ENCODE measurements at places on chromosomes 16 and 17.

DNA sequence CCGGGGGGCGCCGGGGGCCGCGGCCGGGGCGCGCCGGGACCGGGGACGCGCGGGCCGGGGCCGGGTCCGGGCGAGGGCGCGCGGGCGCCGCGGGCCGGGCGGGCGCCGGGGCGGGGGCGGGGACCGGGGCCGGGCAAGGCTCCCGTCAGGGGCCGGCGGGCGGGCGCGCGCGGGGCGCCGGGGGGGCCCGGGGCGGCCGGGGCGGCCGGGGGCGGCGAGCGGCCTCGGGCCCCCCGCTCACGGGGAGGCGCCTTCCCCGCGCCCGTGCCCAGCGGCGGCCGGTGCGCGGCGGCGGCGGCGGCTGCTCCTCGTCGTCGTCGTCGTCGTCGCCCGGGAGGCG, 563 bp downstream of the ZCCHC14 start:
- DNase-seq = no peak

- DNase-seq = no peak
These were observed 24.7 kb downstream of the PSMD7 start for GRCh38 chr16:74321356-74321755.

DNA sequence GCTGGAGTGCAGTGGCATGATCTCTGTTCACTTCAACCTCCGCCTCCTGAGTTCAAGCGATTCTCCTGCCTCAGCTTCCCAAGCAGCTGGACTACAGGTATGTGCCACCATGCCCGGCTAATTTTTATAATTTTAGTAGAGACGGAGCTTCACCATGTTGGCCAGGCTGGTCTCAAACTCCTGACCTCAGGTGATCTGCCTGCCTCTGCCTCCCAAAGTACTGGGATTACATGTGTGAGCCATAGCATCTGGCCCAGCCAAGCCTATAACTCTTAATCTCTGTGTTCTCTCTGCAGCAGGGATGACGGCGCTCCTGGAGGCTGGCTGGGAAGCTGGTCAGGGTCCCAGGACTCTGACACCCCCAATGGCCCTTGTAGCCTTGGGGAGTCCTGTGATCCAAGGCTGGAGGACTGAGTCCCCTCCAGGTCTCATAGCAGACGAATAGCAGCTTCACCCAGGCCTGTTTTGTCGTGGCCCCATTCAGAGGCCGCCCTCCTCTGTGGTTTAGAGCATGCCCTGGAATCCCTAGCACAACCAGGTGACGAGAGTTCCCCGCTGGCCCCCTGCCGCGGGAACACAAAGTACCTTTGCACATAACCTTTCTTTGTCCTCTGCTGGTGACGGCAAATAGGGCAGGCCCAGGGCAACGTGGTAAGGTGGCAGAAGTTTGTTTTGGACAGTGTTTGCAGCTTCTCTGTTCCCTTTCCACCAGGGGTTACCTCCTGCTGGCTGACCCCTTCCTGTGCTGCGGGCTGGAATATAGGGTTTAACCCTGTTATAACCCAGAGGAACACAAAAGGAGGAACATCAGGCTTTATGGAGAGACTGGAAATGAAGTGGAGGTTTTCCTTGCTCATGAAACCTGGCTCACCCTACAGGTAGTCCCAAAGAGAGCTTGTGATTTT, 43.0 kb upstream of the TOB1 start:
- DNase-seq = no peak

DNA sequence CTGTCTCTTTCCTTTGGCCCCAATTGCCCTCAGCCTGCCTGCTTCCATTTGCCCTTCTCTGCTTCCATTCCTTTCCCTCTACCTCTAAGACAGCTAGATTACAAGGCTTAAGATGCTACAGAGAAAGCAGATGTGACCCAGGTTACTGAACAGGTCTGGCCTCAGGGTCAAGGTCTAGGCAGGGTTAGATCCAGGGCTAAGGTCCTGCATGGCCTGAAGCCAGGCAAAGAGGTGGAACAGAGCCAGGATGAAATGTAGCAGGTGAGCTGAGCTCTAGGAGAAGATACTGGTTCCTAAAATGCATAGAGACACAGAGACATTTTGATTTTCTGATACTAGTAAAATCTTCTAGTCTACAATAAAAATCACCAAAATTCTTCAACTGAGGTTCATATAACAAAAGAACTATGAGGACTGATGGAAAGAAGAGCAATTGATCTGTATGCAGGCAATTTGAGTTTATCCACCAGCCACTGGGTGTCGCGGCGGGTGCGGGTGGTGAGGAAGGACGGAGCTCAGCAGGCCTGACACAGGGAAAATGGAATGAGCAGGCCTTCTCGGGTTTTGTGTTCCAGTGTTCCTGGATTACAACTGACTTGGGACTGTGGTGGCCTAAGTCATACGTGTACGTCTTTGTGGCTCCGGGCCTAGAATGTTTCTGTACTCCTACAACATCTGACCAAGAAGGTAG, 95.9 kb downstream of the MYH10 start:
- DNase-seq = no peak

DNA sequence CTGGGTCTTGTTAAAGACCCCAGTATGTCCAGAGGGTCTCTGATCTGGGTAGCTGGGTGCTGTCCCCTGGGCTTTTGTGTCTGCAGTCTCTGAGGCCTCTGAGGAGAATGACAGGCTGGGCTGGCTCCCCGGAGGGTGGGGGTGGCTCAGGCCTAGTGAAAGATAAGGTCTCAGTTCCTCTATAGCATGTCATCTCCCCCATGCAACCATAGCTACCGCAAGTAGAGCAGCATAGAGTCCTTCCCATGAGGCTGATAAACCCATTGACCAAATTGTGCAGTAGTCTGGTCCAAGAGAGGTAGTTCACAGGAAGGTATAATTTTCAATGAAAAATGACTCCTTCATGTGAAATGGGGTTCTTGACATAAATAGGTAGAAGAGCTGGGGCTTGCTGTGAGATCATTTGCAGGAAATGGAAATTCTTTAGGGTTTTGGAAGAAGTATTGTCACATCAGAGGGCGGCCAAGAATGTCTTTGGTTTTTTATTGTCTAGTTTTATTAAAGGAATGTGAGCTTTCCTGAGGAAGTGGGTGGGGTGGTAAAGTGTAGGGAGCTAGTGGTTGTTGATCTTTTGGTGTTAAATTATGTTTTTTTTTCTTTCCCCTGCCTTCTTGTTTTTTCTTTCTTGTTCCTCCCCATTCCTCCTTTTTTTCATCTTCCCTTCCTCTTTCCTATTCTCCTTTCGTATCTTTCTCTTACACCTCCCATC, 21.0 kb downstream of the SLC7A6OS start:
- DNase-seq = no peak

DNA sequence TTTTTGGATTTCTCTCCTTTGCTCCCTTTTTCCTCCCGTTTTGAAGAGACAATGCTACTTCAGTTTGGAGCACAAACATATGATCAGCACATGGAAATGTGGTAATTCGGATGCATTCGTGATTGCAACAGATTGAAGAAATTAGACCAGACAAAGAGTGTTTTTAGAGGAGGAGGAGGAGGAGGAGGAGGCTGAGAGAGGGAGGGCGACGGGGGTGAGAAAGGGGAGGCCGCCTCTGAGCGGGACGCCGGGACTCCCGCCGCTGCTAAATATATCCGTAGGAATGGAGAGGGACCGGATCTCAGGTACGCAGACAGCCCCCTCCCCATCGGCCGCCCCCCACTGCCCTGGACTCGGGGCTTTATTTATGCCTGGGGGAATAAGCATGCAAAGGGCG, 179.3 kb downstream of the SEC14L1 start:
- DNase-seq = no peak

DNA sequence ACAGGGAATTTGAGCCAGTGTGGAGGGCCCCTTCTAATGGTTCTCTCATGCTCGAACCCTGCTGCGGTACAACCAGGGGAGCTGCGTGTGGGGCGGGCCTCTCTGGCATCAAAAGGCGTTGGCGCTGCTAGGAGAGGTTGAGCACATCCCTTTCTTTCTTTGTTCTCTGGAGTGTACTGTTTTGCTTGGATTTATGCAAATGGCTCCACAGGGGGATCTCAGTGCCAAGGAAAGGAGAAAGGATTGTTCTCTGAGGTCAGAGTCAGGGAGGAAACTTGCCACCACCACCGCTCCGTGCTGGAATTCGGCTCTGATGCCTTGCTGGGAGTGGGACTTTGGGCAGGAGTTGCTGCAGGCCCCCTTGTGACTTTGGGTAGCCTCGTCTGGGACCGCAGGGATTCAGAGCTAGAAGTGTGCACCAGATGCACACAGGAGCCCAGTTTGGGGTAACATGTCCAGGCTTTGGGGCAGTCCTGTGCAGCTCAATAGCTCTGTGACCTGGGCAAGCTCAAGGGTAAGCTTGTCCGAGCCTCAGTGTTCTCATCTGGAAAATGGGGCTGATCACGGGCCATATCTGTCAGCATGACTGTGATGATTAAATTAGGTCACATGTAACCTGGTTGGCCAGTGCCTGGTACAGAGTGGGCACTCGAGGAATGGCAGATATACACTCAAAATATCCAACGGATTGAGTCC, 353.0 kb upstream of the EEF2KMT start:
- no peak for DNase-seq

DNA sequence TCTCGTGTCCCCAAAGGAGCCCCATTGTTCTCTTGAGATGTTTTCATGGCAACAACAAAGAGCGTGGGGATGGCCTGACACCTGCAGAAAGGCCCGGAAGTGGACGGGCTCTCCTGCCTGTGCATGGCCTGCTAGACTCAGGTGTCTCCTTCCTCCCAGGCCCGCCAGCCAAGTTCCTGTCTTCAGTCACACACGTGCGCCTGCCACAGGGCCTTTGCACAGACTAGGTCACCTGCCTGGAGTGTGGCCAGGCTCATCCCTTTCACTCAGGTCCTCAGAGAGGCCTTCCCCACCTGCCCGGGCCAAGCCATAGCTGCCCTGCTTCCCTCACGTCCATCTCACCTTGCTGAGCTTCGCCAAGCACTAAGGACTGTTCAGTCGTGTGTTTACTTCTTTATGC, 300.9 kb downstream of the FOXL1 start:
- DNase-seq = no peak

DNA sequence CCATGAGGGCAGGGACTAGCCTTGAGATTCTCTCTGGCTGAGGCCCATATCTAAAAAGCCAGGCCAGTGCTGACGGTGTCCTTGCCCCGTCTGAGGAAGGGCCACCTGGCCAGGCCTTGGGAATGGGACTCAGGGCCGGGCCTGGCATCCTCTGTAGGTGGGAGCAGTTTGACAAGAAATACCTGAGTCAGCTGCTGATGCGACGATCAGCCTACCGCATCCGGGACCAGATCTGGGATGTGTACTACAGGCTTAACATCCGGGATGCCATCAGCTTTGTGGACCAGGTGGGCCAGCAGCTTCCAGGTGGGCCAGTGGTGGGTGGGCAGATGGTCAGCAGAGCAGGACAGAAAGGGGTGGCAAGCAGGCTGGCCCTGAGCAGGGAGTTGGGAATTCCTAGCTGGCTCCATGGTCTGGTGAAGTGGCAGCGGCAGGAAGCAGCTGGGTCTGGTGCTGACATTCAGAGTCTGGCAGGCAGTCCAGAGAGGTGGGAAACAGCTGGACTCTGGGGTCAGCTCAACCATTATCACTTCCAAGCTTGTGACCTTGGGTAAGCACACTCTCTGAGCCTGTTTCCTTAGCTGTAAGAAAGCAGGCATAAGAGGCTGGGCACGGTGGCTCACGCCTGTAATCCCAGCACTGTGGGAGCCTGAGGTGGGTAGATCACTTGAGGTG, 9.5 kb downstream of the SLC9A5 start:
- DNase-seq = no peak

DNA sequence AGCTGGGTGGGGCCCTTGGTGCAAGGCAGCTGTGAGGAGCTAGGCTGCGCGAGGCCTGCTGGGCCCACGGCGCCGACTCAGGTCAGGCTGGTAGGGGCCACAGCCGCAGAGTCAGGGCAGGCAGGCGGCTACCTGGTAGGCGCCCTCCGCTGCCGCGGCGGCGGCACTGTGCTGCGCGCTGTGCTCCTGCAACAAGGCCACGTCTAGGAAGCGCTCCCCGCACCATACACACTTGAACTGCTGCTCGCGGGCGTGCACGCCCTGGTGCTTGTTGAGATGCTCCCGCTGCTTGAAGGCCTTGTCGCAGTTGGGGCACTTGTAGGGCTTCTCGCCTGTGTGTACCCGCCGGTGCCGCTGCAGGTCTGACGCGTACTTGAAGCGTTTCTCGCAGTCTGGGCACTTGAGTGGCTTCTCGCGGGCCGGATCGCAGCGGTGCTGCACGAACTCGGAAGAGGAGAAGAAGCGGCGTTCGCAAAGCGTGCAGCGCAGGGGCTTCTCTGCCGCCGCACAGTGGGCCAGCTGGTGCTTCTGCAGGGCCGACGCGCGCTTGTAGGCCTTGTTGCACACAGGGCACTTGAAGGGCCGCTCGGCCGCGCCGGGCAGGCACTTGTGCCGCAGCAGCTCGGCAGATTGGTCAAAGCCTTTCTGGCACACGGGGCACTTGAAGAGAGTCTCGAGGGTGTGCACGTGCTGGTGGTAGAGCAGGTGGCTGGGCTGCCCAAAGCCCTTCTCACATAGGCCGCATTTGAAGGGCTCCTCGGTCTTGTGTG, 3.9 kb downstream of the ZNF319 start:
- no peak for DNase-seq

DNA sequence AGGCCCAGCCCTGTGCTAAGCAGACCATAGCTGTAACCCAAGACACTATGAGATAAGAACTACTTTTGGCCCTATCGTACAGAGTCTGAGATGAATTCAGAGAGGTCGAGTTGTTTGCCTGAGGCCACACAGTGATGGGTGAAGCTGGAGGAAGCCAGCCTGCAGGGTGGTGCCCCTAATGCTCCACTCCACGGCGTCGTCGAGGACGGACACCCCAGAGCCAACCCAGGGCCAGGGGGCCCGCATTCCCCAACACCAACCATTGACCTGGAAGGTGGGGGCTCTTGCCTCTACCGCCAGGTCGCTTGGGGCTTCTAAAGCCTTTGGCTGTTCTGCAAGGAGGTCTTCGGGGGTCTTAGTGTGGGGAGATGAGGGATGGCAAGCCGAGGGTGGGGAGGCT, 84.1 kb downstream of the IRF8 start:
- no peak for DNase-seq

GRCh38 chr16:66036184-66036583, 330.3 kb upstream of the CDH5 start:
- DNase-seq = no peak

DNA sequence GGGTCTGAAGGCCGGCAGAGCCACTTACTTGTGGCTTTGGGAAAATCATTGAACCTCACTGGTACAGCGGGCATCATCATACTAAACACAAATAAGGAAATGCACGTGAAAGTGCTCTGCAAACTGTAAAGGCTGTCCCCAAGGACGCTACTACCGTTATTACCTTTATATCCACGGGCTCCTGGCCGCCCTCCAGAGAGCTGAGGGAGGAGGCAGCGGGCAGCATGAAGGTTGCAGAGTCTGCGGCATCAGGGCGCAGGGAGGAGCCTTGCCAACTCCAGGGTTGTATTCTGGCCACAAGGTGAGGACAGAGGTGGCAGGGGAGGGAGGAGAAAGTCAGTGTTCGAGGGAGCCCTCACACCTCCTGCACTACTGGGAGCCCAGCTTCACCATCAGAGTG, 68.3 kb upstream of the GCSH start:
- DNase-seq = no peak

DNA sequence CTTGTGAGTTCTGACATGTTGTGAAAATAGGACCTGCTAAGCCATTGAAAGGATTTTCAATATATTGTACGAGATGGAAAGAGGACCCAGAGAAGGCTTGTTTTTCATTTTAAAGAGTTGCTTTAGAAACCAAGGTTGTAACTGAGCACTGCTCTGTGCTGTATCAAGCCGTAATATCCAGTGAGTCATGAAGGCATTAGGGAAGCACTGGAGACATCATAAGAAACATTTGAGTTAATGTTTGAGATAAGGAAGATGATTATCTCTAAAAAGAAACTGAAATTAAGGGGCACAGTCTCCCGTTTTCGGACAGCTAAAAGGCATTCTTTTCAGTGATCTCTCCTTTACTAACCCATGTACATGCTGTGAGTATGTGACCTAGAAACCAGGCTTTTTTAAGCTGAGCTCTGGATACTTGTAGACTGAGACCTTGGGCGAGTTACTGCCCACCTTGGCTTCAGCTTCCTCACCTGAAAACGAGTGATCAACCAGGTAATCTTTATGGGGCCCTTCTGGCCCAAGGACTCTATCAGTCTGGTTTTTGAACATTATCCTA, 149.2 kb upstream of the TBX2 start:
- no peak for DNase-seq
